Iris pigment epithelial cell (primary cell): ENCODE measurements at places on chromosomes 12 and 14.

DNA sequence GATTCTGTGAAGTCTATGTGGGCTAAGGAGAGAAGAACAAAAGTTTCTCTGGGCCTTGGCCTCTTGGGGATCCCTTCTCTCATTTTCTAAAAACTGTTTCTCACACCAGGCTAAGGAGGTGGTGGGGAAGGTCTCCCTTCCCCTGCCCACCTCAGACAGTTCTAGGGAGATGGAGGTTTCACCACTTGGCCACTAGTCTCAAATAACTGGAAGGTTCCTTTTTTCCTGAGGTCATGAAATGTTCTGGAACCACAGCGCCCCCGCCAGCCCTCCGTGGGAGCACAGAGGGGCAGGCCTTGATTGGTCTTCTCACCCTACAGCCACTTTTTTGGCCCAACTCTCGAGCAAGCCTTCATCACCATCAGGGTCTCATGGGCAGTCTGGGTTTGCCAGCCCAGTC is 12.6 kb downstream of the C12orf43 start:
- DNase-seq, result no peak

DNA sequence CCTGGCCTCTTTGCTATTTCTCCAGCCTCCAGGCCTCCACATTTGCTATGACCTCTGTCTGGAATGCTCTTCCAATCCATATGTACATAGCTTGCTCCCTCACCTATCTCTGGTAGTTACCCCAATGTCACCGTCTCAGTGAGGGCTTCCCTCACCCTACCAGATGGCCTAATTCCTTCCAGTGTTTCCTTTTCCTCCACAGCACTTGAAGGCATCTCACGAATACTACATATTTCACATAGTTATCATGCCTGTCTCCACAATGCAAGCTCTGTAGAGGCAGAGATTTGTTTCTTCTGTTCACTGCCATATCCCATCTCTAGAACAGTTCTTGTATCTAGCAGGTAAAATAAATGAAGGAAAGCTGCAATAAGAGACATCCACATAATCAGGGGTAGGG is 21.3 kb upstream of the HSP90B1 start:
- DNase-seq, result peak; percentile 56

DNA sequence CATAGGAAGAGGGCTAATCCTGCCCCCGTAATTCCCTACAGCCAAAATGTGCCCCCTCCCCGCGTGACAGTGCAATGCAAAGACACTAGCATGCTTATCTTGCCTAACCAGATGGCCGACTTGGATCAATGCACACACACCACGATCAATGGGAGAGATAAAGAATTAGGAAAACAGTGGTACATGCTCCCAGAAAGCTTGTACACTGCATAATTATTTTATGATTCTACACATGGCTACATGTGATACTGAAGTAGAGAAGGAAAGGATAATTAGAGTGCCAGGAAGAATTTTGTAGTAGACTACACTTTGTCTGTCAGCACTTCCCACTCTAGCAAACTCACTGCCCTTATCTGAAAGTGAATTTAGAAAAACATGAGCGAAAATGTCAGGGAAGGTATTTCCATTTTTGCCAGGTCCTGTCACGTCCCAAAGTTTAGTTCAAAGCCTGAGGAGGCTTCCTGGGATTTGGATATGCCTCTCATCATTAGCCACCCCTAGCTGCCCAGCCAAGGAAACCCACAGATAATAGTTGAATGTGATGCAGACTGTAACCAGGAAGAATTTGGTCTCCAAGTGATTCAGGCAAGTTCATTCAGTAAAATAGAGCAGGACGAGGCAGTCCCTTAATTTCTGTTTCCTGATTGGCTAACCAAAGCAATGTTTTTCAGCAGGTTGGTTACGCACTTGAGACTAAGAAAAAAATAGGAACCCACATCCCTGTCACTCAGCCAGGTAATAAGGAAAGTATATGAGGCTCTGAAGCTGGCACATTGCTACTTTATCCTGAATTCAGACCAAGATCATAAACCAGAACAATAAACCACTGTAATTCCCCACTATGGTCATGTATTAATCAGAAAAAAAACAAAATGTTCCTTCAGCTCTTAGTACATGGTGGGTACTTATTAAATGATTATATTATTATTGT is 199.6 kb upstream of the OTX2 start:
- DNase-seq, result no peak

DNA sequence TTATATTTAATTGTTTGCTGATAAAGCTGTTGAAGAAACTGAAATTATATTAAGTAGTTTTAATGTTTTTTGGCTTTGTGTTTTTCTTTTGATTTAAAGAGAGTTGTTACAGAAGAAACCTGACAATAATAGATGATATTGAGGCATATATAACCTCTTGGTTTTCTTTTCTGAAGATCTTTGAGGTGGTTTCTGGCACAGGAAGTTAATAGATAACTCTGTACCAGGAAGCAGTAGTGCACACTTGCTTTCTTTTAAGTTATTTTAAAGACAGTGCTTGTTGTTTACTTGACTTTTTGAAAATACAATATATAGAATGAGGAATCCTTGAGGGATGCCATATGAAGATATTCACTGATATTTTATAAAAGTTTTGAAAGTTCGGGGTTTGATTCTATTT is 209.0 kb upstream of the FBXO33 start:
- DNase-seq, result no peak

DNA sequence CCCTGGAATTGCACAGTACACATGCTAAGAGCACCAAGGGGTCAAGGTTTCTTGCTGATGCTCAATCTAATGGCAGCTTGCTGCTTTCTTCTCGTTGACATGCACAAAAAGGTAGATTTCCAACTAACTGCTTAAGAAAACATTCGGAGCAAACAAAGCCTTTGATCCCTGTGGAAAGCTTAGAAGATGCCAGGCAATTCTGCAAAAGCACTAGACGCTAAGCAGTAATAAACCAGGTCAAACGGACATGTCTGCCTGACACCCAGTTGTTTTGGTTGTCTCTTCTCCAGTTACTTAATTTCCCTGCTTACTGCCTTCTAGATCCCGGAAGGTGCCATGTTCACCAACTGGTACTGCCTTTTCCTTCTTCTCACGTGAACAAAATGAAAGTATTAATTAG is 100.5 kb upstream of the TMCC3 start:
- no peak for DNase-seq

- no peak for DNase-seq
Observed at GRCh38 chr14:22977434-22977683, 5.0 kb downstream of the AJUBA start.

DNA sequence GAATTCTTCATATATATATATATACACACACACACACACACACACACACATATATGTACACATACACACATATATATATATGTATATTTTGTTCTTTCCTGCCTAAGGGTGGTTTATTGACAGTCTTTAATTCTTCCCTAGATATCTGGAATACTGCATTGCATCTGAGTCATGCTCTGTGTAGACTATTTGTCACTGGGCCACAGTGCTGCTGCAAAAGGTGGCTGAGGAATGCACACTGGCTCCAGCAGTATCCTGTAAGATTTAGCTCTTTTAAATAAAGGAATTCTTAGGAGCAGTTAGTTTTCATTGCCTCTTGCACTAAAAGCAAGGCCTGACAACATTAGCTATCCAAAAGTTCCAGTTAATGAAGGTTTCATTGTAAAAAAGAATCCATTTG is 200.9 kb downstream of the APAF1 start:
- no peak for DNase-seq

DNA sequence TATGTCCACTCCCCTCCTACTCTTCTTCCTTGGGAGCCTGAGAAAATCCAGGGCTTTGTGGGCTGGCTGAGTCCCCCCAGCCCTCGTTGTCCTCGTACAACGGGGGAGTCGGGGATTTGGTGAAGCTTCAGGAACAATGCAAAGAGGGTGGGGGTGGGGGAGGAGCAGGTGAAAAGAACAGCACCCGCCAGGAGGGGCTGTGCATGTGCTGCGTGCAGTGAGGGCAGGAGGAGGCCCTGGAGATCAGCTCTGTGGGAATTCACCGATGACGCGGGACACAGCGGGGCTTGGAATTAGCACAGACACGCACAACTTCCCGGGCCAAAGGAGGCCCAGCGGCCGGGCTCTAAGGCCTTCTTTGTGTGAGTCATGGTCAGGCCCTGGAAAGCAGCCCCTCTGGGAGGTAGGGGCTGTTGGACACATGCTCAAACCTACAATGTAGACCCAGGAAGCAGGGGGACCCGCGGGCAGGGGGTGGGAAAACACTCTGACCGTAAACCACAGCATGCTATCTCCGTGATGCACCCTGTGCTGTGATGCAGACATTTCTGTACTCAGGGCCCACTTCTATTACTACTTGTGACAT is 32.8 kb downstream of the RBM19 start:
- DNase-seq, result peak; percentile 79
